Smooth muscle cell of the pulmonary artery (primary cell): ENCODE measurements at places on chromosomes 12 and 14. TPM values are rescaled to one million over a fixed set of nuclear protein-coding genes. Genes with fewer than 3 reads are reported as not detected.

Gene PLA2G1B
- total RNA-seq: not detected in 2 replicates

Gene RFX4
- not detected in 2 replicates for total RNA-seq

Gene PHLDA1
- 133 and 168 TPM in 2 replicates for total RNA-seq

Gene ALDH2
- 39.2 and 56.9 TPM in 2 replicates for total RNA-seq

Gene C1S
- total RNA-seq: 339 and 458 TPM in 2 replicates

Gene KLHDC1
- 3.4 and 4.0 TPM in 2 replicates for total RNA-seq

Gene E2F7
- 16.7 and 56.5 TPM in 2 replicates for total RNA-seq

Gene SLC8A3
- total RNA-seq: 0.33 and 0.40 TPM in 2 replicates

Gene KRT75
- total RNA-seq: not detected in 2 replicates

Gene PAPLN
- 2.5 and 3.2 TPM in 2 replicates for total RNA-seq

Gene CLEC4C
- total RNA-seq: not detected in 2 replicates

Gene SVOP
- not detected in 2 replicates for total RNA-seq

Gene MMP17
- 2.6 and 7.8 TPM in 2 replicates for total RNA-seq

Gene GALNT8
- 0.07 TPM in 1 of 2 replicates, not detected in the other for total RNA-seq

Gene SLC17A8
- total RNA-seq: not detected in 2 replicates

Gene IPO4
- total RNA-seq: 42.3 and 84.2 TPM in 2 replicates

Gene USP15
- total RNA-seq: 42.4 and 49.0 TPM in 2 replicates
